ENCODE measurements at places on chromosomes 3 and 15.

GRCh38 chr15:92050220-92050898, 196.9 kb downstream of the SLCO3A1 start:
- no peak for DNase-seq

DNA sequence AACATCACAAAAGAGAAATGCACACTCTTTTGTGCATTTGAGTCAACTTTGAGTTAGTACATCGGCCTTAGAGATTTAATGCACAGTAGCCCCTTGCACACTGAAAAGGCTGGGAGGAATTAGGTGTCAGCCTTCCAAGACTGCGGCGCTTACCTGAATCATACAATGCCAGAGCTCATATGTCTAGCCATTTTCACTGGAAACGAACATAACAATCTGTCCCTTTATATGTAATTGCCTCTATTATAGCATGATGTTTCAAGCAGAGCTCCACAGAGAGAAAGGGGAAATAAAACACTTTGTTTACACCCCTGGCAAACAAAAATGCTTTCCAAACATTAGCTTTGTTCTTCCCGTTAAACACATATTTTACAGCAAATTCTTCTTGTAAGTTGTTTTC, 315.7 kb upstream of the SLCO3A1 start:
- DNase-seq: no peak

GRCh38 chr15:79042213-79042928, 48.2 kb downstream of the RASGRF1 start:
- no peak for DNase-seq

DNA sequence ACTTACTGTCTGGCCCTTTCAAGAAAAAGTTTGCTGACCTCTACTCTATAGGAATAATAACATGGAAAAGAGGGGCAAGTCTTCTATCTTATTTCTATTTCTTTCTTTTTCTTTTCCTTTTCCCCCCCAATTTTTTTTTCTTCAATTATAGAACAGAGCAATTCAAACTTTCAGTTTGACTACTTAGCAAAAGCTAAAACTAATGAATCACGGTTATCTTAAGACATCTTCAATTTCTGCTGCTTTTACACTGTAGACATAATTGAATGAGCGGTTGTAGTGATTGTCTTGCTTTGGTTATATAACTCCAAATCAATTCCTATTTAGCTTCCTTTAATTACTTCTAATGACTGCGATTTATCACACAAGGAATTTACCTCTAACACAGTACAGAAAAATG, 74.3 kb upstream of the P2RY1 start:
- DNase-seq: no peak

- DNase-seq: no peak
Observed at GRCh38 chr3:119930286-119930685, 148.4 kb downstream of the NR1I2 start.

All from NCI-H446 (cell line).